ENCODE measurements at places on chromosomes 6 and 20.
A peak's percentile ranks its signal among the peaks of the same experiment; 100 is the strongest.

DNA sequence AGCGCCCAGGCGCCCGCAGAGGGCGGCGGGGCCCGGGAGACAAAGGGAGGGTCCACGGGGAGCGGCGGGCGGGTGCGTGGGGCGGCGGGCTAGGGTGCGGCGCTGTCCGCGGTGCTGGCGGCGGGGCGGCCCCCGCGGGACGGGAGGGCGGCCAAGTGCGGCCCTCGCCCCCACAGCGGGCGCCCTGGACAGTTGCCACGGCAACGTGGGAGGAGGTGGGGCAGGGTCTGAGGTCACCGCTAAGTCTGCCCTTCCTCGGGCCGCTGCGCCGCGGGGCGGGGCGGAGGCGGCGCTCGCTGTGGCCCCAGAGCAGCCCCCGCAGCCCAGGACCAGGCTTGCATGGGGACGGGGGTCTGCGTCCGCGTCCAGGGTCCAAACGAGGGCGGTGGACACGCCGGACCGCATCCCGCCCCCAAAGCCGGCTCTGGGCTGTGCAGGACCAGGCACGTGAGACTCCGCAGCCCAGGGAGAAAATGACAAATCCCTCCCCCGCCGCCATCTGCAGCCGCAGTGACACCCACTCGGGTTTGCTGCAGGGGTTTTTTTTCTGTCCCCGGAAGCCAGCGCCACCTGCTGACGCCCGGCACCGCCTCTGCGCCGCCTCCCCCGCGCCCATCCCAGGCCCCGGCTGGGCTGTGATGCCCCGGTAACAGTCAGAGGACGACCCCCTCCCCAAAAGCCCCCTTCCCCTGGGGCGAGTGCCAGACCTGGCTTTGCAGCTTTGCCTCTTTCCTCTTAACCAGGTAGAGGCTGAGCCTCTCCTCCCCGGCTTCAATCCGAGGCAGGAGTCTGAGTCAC, 36.8 kb downstream of the YTHDF1 start:
- peak; percentile 42 for DNase-seq

- no peak for DNase-seq
These were observed 39.1 kb downstream of the ADGRF5 start for GRCh38 chr6:46882645-46883044.

GRCh38 chr6:34671801-34672656, 24.5 kb downstream of the ILRUN start:
- no peak for DNase-seq

DNA sequence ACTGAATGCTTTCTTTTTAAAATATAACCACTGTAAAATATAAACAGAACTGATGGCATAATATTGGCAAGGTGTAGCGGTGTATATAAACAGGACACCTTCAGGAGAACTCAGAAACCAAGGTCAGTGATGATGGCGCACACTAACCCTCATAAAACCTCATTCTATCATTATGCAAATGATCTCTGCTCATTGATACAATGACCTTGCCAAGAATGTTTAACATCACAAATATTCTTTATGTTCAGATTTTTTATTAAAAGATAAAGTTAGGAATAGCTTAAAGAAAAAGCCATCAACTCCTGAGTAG, 48.6 kb upstream of the DST start:
- DNase-seq, result no peak

DNA sequence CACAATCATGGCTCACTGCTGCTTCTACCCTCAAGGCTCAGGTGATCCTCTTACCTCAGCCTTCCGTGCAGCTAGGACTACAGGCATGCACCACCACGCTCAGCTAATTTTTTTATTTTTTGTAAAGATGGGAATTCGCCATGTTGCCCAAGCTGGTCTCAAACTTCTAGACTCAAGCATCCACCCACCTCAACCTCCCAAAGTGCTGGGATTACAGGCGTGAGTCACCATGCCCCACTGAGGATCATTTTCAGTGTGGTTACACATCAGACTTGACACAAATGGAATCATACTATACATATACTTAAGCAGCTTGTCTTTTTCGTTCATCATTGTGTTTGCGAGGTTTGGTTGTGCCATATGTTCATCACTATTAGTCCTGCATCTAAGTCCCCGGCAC, 26.6 kb downstream of the ZC3H12D start:
- DNase-seq, result no peak

- DNase-seq, result no peak
These were observed 50.5 kb downstream of the FHL5 start for GRCh38 chr6:96613291-96613999.

GRCh38 chr6:113402544-113402943, 454.6 kb upstream of the MARCKS start:
- DNase-seq, result no peak

DNA sequence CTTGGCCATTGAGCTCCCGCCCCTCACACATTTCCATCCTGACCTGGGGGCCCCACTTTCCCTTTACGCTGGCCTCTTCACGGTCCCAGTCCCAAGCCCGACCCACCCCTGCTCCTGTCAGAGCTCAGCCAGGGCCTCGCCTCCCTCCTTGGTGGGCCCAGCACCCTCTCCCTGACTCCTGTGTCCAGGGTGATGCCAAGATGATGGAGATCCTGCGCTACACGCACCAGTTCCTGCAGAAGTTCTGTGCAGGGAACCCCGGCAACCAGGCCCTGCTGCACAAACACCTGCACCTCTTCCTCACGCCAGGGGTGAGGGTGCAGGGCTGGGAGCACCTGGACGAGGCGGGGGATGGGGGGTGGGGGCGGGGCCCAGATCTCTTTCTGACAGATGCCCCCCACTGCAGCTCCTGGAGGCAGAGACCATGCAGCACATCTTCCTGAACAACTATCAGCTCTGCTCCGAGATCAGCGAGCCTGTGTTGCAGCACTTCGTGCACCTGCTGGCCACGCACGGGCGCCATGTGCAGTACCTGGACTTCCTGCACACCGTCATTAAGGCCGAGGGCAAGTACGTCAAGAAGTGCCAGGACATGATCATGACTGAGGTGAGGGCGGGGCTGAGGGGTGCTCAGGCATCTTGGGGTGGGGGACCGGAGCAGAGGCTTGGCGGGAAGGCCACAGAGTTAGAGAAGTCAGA, 33.1 kb downstream of the UQCC2 start:
- no peak for DNase-seq

DNA sequence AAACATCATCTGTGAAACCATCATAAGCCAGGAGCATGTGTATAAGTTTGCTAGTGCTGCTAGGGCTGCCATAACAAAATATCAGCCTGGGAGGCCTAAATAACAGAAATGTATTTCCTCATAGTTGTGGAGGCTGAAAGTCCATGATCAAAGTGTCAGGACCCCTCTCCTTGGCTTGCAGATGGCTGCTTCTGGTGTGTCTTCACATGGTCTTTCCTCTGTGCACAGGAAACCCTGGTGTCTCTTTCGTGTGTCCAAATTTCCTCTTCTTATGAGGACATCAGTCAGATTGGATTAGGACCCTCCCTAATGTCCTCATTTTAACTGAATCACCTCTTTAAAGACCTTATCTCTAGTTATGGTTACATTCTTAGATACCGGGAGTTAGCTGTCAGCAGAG, 6.2 kb upstream of the CITED2 start:
- no peak for DNase-seq

DNA sequence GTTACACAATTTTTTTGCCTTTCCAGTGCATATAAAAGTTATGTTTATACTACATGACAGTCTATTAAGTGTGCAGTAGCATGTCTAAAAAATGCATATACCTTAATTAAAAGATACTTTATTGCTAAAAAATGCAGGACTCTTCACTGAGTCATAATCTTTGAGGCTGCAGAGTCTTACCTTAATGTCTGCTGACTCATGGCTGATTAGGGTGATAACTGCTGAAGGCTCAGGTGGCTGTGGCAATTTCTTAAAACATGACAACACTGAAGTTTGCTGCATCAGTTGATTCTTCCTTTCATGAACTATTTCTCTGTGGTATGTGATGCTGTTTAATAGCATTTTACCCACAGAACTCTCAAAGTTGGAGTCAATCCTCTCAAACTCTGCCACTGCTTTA, 19.1 kb downstream of the ZSCAN23 start:
- DNase-seq, result no peak

GRCh38 chr20:14568701-14569100, 231.3 kb upstream of the FLRT3 start:
- DNase-seq, result no peak

DNA sequence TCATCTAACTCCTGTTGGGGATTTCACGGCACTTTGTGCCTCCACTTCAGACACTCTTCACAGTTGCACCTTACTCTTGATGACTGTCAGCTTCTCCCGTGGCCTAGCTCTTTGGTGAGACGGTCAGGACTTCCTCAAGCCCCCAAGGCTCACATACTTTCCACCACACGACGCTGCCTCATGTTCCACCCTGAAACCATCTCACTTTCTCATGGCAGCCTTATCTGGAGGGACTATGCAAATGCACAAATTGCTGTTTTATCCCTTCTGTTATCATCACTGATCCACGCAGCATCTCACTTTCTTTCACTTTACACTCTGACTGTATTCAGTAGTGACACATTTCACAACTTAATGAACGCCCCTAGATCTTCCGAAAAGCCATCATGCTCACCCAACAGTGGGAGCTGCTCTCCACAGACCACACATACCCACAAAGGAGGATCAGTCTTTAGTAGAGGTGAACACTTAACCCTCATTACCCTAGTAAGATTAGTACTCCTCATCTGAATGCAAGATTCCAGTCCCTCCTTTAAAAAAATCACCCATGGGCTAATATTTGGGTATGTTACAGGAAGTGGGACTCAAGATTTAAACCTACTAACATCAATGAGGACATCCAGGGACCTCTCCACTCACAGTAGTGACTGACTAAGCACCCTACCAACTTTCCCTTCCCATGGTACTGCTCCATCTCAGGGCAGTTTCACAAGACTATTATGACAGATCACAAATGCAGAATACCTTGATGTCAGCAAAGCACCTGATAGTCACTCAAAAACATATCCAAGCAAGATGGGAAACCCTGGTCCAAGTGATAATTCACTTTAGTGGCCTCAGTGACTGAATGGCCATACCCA, 35.4 kb downstream of the FYN start:
- DNase-seq, result no peak

DNA sequence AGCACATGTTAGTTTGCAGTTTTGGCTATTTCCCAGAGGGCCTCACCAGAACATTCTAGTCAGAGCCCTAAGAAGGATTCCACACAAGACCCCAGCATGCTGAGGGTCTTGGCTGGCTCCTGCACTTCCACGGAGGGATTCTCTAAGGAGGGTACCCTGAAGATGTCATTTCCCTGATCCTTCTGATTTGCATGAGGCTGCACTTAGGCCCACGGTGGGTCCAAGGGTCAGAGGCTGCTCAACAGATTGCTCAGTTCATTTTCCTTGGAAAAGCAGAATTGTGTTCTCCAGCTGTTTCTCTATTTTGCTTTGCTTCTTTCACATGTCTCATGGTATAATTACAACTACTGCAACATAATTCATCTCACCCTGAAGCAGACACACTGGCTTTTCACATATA, 22.2 kb downstream of the PREP start:
- DNase-seq, result no peak
